WERI-Rb-1 (cell line): ENCODE measurements at places on chromosomes 1 and 21.

GRCh38 chr1:19360016-19360415, 47.9 kb downstream of the SLC66A1 start:
- peak; percentile 39 for DNase-seq

DNA sequence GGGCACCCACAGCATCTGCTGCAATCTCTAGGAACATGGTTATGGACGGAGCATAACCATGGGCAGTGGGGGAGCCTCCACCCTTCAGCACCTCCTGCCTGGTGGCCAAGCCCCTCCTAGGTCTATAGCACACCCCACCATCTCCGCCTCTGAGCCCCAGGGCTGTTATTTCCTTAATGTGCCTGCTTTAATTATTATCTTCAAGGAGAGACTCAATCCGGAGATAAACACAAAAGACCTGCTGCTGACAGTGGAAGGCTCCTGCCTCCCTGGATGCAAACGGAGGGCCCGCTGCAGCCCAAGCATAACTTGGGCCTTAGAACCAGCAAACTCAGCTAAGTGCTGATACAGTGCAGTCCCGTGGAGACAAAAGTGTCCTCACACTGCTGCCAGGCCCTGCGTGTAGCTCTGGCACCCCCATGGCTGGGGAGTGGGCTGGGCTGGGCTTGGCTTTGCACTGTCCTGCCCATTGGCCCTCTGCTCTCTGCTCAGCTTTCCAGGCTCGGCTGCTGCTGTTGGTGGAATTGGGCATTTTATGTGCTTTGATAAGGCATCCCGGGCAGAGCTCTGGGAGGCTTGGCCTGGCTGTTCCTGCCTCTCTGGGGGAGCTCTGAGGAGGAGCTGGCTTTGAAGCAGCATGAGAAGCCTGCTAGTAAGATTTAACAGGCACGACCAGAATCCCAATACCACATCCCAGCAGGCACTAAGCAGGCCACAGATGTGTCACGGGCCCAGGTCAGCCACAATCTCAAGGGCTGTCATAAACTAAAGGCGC, 620.2 kb downstream of the PTPRU start:
- DNase-seq, result no peak

- DNase-seq, result no peak
These were observed 50.1 kb downstream of the ADAMTS5 start for GRCh38 chr21:26916799-26917198.

- DNase-seq, result no peak
These were observed 73.6 kb downstream of the TBX15 start for GRCh38 chr1:118914379-118915161.
